ENCODE measurements at places on chromosomes 3 and 15.

GRCh38 chr15:93485438-93486327, 396.7 kb upstream of the RGMA start:
- DNase-seq = no peak

GRCh38 chr15:40329804-40330203, 6.3 kb downstream of the INAFM2 start:
- DNase-seq = no peak

- DNase-seq = no peak
Observed at GRCh38 chr3:109175411-109175810, 38.9 kb downstream of the C3orf85 start.

DNA sequence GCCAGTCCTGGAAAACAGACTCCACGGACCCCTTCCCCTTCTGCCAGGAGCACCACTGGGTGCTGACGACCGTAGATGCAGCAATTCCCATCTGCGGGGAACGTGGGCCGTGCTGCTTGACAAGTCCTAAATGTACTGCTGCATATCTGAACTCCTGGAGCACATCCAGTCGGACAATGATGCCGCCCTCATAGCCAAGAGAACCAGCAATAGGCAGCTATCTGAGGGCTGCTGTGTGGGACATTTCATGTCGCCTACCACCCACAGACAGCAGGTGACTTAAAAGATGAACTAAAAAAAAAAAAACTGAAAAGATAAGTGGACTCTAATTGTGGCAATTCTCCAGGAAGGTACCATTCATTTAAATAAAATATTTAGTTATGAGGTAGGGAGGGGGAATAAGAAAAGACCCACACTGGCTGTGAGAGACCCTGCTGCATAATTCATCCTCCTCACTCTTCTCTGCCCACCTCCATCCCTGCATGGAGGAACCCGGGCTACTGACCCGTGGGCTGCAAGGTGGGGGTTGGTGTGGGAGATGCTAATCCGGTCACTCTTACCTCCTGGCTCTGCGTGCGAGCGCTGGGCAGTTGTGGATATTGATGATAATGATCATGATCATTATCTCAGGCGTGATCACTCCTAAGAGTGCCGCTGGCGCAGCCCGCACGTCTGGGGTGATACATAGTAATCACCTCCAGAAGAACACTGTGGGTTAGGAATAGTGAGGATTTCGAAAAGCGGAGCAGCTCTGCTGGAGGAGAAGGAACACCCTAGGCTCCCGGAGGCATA, 28.3 kb downstream of the ALS2CL start:
- no peak for DNase-seq

DNA sequence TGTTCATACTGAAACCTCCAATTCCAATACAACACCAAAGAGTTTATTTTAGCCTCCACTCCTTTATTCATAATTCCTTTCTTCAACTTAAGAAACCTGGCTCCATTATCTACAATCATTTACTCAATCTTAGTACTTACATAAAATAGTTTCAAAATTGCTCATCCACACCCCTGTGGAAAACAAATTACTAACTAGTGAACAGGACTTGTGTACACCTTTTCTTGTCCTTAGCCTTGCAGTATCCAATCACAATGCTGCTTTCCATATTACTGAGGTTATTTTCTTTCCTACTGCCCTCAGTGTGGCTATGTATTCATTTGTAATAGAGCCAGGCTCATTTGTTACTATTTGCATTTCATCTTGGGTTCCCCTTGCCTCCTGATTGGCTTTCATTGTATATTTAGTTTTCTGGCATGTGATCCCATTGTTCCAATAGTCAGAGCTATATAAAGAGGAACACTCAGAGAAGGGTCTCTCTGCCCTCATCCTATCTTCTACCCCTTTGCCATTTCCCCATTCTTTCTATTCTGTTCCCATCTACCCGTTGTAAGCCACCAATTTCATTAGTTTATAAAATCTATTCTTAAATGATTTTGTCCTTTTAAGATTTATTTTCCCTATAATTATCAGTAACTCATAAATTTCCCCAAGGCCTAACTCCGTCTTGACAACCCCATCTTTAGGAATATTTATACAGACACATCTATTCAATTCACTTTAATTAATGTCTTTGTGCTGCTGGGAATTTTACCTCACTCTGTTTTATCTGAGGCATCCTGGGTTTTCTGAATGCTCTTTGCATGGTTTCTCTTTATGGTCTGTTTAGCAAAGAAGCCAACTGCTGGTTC, 67.9 kb upstream of the RBP1 start:
- DNase-seq = no peak

DNA sequence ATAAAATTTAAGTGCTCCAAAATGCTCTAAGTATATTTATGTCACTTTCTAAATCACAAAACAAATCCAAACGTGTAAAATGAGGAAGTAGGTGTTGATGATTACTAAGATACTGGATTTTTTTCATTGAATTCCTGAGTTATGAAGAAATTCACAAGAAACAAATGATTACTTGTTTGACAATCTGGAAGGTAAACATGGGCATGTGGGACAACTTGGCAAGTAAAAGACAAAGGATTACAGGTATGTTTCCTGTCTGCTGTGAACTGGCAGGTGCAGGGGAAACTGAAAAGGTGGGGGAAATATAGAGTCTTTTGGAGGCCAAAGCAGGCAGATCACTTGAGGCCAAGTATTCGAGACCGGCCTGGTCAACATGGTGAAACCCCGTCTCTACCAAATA, 252.7 kb upstream of the AZI2 start:
- no peak for DNase-seq

- no peak for DNase-seq
Observed at GRCh38 chr15:70259028-70259424, 161.3 kb upstream of the TLE3 start.

DNA sequence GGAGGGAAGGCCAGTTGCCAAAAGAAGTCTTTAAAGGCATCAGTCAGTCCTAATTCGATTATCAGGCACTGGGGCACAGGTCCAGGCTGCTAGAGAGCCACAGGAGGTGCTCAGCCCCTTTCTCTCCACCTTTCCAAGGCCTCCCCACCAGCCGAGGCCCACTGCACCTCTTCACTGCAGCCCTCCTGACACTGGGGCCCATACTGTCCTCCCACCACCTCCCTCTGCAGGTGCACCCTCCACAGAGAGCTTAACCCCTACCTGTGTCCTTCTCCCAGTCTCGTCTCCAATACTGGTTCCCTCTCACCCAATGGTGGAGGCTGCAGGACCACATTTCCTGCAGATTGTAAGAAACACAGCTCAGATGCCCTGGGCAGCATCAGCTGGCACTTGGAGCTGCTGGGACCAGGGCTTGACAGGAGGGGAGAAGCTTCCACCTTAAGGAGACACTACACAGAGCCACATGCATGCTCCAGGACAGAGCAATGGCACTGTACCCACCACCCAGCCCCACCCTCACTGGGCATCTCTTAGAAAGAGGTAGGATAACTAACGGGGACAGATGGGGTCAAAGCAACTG, 81.6 kb upstream of the PRR20G start:
- DNase-seq = no peak

DNA sequence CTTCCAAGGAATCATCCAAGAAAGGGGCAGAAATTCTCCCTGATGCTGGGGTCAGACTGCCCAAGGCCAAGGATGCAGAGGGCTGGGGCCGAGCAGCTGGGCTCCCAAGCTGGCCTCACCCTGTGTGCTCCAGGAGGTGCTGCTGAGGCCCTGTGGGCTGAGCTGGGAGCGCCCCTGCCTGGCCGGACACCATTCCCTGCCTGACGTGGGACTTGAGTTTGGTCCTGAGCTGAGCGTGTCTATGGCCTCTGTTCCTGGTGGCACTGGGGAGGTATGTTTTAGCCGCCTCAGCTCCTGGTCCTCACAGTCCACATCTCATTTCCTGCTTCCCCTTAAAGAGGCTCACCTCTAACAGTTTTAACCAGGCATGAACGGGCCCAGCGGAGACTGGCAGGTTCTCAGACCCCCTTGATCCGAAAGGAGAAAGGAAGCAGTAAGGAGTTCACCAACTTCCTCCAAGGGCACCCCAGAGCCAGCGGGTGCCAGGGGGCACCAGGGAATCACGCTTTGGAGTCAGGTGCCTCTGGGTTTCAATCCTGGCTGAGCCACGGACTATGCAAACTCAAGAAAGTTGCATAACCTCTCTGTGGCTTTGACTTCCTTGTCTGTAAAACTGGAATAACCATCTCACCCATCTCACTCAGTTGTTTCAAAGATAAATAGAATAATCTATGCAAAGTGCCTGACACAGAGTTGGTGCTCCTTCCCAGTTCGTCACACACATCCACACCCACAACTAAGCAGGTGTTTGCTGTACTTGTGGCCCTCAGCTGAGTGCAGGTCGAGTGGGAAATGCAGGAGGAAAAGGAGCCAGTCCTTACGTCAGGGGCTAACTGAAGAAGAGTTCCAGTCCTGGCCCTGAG, 48.6 kb downstream of the SLC12A8 start:
- DNase-seq = no peak

DNA sequence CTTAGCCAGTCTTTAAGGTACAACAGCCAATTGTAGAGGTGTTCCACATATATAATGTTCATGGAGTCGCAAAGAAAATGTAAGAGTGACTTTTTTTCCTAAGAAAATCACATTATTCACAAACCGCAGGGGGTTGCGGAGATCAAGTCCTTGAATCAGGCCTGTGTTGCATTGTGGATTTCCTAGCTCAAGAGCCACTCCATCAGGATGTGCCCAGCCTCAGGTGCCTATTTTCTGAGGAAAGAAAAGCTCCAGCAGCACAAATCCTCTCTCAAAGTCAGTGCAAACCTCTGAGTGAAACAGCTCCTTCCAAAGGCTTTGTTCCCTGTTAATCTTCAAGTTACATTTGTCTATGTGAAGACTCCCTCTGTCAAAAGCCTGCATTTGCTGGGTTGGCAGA, 349.4 kb downstream of the CLSTN2 start:
- no peak for DNase-seq

Data from GM12891 (cell line).